COR-L47 (cell line): ENCODE measurements at places on chromosomes 2 and 18.

DNA sequence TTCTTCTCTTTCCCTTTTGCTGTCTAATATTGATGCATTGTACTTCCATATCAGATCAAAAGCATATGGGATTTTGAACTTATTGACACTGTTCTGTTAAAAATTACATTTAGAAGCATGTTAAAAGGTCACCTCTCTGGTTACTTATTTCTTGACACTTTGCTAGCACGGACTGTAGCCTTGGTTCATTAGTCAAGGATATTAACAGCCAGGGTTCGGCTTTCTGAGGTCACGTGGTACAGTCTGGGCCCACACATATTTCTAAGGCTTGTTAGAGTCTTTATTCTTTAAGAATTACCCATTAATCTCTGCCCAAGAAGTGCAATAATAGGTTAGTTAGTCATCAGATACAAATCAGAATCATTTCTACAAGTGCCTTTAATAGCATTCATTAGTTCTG is 1035.8 kb upstream of the FANCL start:
- no peak for DNase-seq

GRCh38 chr2:205948883-205949282 is 137.1 kb downstream of the INO80D start:
- DNase-seq, result no peak

DNA sequence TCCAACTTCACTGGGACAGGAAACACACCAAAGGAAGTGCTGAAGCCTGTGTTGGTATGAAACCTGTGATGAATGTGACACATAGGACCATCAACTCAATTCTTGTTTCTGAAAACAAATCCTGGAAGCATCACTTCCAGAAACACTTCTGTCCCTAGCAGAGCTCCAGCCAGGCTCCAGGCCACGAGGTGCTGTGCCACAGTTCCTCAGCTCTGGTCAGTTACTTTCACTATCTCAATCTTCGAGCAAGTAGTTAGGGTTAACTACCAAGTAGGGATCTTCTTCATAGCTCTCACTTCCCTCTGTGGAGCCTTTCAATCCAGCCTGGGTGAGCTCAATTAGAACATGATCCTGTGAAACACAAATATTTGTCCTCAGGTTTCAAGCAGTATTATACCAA is 3.6 kb upstream of the LCT start:
- DNase-seq, result no peak

DNA sequence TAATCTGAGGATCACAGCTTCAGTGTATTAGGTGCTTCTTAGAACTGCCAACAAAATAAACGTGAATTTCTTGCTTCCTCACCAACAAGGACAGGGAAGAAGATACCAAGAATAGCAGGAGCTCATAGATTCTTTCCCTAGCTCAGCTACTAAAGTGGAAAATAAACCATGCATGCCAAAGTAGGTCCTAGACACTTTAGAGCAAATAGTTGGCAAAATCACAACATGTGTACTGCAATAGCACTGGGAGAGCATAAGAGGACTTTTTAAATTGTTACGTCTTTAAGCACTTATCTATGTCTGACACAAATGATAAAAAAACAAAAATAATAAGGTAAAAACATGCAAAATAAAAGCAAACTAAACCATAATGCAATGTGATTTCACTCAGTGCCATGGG is 49.5 kb downstream of the SUCLG1 start:
- DNase-seq, result no peak

GRCh38 chr2:157625296-157625695 is 3.4 kb downstream of the ACVR1C start:
- no peak for DNase-seq

- DNase-seq, result no peak
These were observed 43.4 kb upstream of the HAAO start for GRCh38 chr2:42835577-42836371.

- no peak for DNase-seq
These were observed 69.8 kb upstream of the TANK start for GRCh38 chr2:161090411-161090810.

DNA sequence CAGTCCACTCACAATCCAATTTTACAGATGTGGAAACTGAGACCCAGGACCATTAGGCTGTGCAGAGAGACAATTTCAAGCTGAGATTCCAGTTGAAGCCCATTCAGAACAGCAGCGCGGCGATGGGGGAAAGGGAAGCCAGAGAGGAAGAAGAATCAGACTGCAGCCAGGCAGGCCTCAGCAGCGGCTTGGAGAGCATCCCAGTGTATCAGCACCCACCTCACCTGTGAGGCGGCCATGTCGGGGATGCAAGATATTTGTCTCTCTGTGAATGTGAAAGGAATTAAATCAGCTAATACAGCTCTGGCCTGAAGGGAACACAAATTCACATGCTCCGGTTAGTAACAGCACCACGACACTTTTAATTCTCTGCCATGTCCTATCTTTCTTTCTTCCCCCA is 198.0 kb upstream of the SOX11 start:
- no peak for DNase-seq

DNA sequence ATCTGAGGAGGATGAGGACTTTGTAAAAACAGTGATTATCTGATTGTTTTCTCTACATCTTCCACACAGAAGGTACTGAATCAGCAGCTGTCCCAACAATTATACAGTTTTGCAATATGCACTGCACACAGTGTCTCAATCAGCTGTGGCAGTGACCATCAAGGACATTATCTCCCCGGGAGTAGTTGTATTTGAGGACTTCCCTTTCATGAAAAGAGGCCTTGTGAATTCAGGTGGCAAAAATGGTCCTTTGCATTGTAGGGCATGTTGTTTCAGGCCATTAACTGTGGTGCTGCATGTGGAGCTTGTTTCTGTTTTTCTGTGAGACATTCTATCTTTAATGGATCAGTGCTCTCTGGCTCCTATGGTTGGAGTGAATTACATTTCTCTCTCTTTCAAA is 779.4 kb upstream of the FSHR start:
- DNase-seq, result peak; percentile 92
